ENCODE measurements at places on chromosomes 12 and 14. TPM values are rescaled to one million over a fixed set of nuclear protein-coding genes. Genes with fewer than 3 reads are reported as not detected.

The CAPZA3 gene
- polyA plus RNA-seq: not detected

The PROX2 gene
- not detected for polyA plus RNA-seq

The HVCN1 gene
- not detected for polyA plus RNA-seq

The CCDC38 gene
- not detected for polyA plus RNA-seq

The RND1 gene
- polyA plus RNA-seq: 5.8 TPM

The CBX5 gene
- 64.0 TPM for polyA plus RNA-seq

The MIP gene
- polyA plus RNA-seq: not detected

The KCNJ8 gene
- 0.34 TPM for polyA plus RNA-seq

The RPS6KL1 gene
- polyA plus RNA-seq: 187 TPM

The TC2N gene
- 0.54 TPM for polyA plus RNA-seq

The ACSM4 gene
- not detected for polyA plus RNA-seq

The IL31 gene
- polyA plus RNA-seq: not detected

The NEDD1 gene
- 3.8 TPM for polyA plus RNA-seq

The OR10AD1 gene
- not detected for polyA plus RNA-seq

The CLEC2D gene
- polyA plus RNA-seq: 2.6 TPM

The ARHGEF40 gene
- 28.9 TPM for polyA plus RNA-seq

The DEGS2 gene
- polyA plus RNA-seq: not detected

The FBLN5 gene
- 1.5 TPM for polyA plus RNA-seq

The FOXM1 gene
- polyA plus RNA-seq: 0.31 TPM

The PPFIA2 gene
- polyA plus RNA-seq: 65.3 TPM

The MYF6 gene
- polyA plus RNA-seq: not detected

The ZNF605 gene
- 18.6 TPM for polyA plus RNA-seq

The PIGH gene
- 91.8 TPM for polyA plus RNA-seq

The JPH4 gene
- polyA plus RNA-seq: 76.9 TPM

The PDE3A gene
- 0.94 TPM for polyA plus RNA-seq

The KRT6C gene
- polyA plus RNA-seq: not detected

The PITPNM2 gene
- polyA plus RNA-seq: 0.52 TPM

The SLC25A29 gene
- 511 TPM for polyA plus RNA-seq

The NACA gene
- polyA plus RNA-seq: 1,595 TPM

The COPS7A gene
- 45.8 TPM for polyA plus RNA-seq

The RHEBL1 gene
- polyA plus RNA-seq: not detected

The ETFBKMT gene
- polyA plus RNA-seq: 1.0 TPM

The DENND5B gene
- 23.8 TPM for polyA plus RNA-seq

The KRT81 gene
- polyA plus RNA-seq: not detected

The ITGA7 gene
- 13.5 TPM for polyA plus RNA-seq

The ENDOU gene
- polyA plus RNA-seq: not detected

All from neural cell (in vitro differentiated cells).